ENCODE measurements at places on chromosomes 6 and 20.

GRCh38 chr20:43151901-43152300 lies 37.8 kb downstream of the PTPRT start:
- H3K36me3 ChIP-seq = no peaks in the 10 kb centered on the region
- no peaks in the 10 kb centered on the region for H3K4me1 ChIP-seq
- no peak overlapping the region for H3K4me3 ChIP-seq
- peaks cover 20% of the 10 kb centered on the region for H3K27me3 ChIP-seq
- no peak overlapping the region for H3K27ac ChIP-seq

- no peak for DNase-seq
- no peaks in the 10 kb centered on the region for H3K27me3 ChIP-seq
- H3K4me1 ChIP-seq = no peaks in the 10 kb centered on the region
- no peak overlapping the region for H3K27ac ChIP-seq
- no peak overlapping the region for H3K4me3 ChIP-seq
- peaks cover 10% of the 10 kb centered on the region for H3K36me3 ChIP-seq
These were observed 16.2 kb downstream of the USP49 start for GRCh38 chr6:41878961-41879405.

GRCh38 chr20:52270696-52271095 lies 79.1 kb upstream of the ZFP64 start:
- peaks cover 38% of the 10 kb centered on the region for H3K4me1 ChIP-seq
- no peak for DNase-seq
- H3K27ac ChIP-seq = no peak overlapping the region
- H3K27me3 ChIP-seq = peaks cover 7% of the 10 kb centered on the region
- no peaks in the 10 kb centered on the region for H3K36me3 ChIP-seq

- peaks cover under 1% of the 10 kb centered on the region for H3K4me1 ChIP-seq
- H3K4me3 ChIP-seq = no peak overlapping the region
- H3K27me3 ChIP-seq = peaks cover 7% of the 10 kb centered on the region
- no peak overlapping the region for H3K27ac ChIP-seq
These were observed 16.2 kb upstream of the BEND6 start for GRCh38 chr6:56938649-56939191.

DNA sequence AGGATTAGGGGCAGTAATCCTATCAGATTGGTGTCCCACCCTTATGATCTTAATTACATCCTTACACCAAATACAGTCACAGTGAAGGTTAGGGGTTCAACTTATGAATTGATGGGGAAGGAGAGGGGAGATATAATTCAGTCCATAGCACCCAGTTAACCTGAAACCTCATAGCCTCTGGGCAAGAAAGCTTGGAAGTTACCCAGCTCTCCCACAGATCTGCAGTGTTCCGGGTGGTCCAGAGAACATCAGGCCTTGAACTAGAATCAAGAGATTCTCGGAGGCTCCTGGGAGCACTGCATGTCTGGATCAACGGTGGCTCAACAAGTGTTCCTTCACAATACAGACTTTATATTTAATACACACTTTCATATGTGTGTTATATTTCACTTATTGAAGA lies 392.6 kb upstream of the MARCKS start:
- no peaks in the 10 kb centered on the region for H3K36me3 ChIP-seq
- no peak overlapping the region for H3K27ac ChIP-seq
- DNase-seq = no peak
- H3K27me3 ChIP-seq = peaks cover 4% of the 10 kb centered on the region

- no peaks in the 10 kb centered on the region for H3K27me3 ChIP-seq
- no peaks in the 10 kb centered on the region for H3K36me3 ChIP-seq
- no peak overlapping the region for H3K27ac ChIP-seq
- H3K4me3 ChIP-seq = no peak overlapping the region
- DNase-seq = no peak
These were observed 100.5 kb downstream of the EYA4 start for GRCh38 chr6:133341607-133342158.
